Left ventricle myocardium superior (tissue), 1 donor: ENCODE measurements at places on chromosomes 4 and X.

DNA sequence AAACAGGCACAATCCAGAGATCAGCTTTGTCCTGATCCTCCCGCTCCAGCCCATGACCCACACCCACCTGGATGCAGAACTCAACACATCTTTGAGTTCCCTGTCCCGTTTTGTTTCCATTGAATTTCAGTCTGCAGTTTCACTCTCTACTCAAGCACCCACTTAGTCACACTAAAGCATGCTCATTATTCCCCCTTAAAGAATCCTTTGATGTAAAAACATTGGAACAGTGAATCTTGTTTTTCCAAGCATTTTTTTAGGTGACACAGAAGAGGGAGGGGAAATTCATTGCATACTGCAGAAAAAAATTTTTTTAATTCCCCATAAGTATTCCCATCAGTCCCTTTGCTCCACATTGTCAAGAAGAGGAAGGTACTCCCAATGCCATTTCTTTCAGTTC is 249.7 kb upstream of the TTC29 start:
- no peak for DNase-seq

DNA sequence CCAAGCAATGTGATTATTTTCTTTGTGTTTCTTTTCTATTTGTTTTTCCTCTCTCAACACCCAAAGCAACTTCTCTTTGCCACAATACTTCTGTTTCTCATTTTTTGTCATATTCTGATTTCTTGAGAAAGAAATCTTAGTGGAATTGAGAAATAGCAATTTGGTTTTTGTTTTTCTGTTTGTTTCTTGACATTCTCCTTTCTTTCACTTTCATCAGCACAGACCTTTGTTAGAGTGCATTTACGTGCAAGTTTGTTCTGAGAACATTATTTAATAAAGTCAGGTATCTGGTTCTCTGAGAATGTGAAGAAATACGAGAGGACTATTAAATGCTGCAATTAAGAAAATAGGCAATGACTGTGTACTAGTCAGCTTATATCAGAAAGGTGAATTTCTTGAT is 608.1 kb upstream of the AADAT start:
- no peak for DNase-seq

DNA sequence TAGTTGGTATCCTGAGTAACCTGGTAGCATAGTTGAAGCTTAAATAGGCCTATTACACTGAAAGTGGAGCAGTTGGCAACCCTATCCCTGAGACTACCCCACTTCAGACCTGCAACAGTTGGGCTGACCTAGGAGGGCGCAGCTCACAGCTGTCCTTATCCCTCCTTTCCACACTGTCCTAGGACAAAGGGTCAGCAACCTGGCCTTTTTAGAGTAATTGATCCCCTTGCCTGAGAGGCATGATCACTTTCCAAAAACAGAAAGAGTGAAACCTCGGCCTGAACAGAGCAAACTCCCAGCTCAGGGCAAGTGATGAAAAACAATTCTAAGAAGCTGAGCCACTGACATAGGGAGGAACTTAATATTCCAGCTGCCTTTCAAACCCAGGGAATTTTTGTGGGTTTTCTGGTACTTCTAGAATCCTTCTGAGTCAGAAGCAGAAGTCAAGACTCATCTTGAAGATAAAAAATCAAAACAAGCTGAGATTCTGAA is 94.9 kb upstream of the MYOZ2 start:
- DNase-seq: no peak

DNA sequence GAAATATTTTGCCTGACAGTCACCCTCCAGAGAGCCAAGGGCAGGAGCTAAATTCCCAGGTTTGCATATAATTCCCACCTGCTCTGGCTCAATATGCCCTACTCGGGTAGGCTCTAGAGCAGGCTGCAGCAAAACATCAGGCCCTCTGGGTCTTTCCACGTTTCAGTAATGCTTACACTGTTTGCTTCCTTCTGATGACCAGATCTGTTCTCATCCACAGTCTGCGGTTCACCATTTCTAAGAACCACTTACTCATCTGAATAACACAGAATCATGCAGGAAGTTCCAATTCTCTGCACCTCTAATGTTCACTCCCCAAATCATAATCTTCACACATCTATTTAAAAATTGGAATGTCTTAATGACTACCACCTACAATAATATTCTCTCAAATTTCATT is 141.4 kb downstream of the PPP3CA start:
- no peak for DNase-seq
